ENCODE measurements at places on chromosomes 1 and 21.
A peak's percentile ranks its signal among the peaks of the same experiment; 100 is the strongest.

- DNase-seq, result no peak
Observed at GRCh38 chr1:172323686-172324085, 96.8 kb upstream of the C1orf105 start.

- DNase-seq, result no peak
Observed at GRCh38 chr1:170935231-170935630, at the start of gene MROH9. Gene MROH9 (plus strand): TSS chr1:170935534. CDS start chr1:170945557, 10,023 bp downstream.

GRCh38 chr1:24931468-24932231 is 1.6 kb upstream of the RUNX3 start:
- DNase-seq, result no peak

DNA sequence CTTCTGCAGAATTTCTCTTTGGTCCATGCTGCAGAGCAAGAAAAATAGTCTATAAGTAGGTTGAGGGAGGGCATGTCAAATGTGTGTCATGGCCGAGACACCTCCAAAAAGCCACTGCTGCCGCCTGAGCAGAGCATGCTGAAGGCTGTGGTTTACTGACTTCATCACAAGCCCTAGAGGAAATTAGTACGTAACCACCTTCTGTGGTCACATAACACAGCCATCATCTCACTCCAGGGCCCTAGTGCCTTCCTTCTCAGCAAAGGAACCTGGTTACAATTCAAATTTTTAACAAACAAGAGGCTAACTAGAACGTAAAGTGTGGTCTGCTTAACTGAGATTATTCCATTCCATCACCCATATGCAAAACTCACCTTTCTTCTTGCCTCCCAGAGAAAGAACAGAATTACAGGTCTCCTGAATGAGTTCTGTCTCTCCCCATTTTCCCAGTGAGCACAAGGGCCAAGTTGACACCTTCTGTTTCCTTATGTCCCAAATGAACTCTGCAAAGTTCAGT is at the start of gene PTPN22:
TSS of gene PTPN22 (minus strand) at position 116 of the 517 bp plus-strand sequence.
- peak; percentile 78 for DNase-seq

GRCh38 chr1:64537942-64538341 is 68.0 kb downstream of the CACHD1 start:
- DNase-seq, result no peak

DNA sequence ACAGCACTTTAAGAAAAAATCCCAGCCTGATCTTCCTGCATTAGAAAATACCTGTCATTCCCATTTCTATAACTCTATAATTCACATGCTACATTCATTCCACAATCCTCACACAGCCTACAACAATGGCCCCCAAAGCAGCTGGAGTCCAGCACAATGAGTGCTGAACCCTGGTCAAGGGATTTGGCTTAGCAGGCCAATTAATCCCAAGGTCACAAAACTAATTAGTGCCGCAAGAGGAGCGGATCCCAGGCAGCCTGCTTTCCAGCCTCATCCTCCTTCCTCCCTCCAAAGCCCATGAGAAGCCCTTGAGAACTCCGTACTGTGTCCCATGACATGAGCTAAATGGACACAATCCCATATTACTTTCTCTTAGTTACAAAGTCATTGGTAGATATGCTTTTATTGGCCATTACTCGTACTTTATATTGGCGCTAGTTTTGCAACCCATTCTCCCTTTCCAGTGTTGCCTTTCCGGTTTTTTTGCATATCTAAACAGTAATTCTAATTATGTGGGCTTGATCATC is 94.8 kb downstream of the DAB1 start:
- no peak for DNase-seq

DNA sequence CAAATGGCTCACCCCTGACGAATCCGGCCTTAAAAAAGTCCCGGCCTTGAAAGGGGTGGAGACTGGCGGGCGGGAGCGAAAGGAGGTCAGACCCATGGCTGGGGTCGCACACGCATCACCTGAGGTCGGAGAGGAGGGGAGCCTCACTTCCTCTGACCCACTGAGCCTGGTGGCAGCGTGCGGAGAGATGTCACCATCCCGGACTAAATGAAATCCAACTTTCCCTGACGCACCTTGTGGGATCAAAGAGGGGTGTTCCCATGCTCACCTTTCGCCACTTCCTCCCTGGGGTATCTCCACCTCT is 709 bp upstream of the SLC41A1 start:
- peak; percentile 72 for DNase-seq

DNA sequence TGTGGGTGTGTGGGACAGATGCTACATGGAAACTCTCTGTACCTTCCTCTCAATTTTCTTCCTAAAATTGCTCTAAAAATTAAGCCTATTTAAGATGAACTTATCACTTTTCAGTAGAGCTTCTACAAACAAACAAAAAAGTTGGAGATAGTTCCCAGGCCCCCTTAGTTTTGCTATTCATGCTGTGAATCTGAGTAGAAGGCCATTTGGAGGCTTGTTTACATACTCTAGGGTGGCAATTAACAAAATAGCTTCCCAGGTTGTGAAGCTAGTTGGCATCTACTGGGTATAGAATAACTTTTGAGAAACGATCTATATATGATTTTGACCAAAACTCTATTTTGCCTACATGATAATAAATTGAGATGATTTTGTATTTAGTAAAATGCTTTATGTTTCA is 541.4 kb upstream of the B3GALT2 start:
- DNase-seq, result no peak

DNA sequence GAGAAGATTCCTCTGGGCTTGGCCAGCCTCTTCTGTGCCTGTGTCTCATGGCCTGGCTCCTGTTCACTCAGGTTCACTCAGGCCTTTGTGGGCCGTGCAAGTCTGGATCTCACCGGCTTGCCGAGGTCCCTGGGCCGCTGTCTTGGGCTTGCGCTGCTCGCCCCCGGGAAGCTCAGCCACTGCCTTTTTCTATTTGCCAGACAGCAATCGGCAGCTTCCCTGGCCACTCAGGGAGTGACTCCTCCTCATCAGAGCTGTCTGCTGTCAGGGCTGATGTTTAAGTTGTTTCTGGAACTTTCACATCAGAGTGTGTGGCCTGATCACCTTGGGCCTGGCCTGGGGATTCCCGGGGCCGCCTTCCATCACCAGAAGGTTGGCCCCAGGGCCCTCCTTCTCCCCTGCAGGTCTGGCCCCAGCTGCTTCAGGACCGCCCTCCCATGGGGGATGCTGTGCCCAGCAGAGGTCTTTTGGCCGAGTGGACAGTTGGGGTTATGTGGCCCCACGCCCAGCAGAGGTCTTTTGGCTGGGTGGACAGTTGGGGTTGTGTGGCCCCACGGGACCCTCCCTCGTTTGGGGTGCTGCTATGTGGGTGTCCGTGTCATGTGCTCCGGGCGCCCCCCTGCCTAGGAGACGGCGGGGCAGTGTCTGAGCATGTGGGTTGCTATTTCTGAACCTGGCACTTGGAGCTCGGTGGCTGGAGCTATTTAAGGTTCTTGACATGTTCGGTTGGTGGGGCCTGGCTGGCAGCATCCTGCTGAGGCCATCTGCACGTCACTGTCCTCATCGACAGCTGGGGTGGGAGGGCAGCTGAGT is 12.5 kb downstream of the SLX9 start:
- DNase-seq, result no peak

GRCh38 chr1:156746728-156747631 is 4.5 kb downstream of the HDGF start:
- DNase-seq, result peak; percentile 71

- no peak for DNase-seq
Observed at GRCh38 chr1:234127026-234127671, 222.7 kb downstream of the SLC35F3 start.

DNA sequence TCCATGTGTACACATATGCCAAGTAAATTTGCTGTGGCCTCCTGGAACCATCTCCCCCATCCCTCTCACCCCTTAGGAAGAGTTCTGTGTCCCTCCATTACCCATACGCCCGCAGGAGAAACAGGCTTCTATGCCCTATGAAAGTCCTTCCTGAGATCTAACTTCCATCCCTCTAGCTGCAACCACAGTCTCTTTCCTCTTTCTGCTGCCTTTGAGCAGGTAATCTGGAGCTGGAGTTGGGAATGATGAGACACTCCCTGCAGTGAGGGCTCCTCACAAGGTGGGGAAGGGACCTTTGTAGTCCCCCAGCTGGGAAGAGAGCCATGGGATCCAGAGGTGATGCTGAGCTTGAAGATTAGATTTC is 2.0 kb upstream of the KCNQ4 start:
- DNase-seq, result no peak

- DNase-seq, result no peak
Observed at GRCh38 chr1:4971666-4972065, 317.3 kb downstream of the AJAP1 start.

GRCh38 chr1:232574077-232574476 is 55.9 kb downstream of the SIPA1L2 start:
- DNase-seq, result no peak

DNA sequence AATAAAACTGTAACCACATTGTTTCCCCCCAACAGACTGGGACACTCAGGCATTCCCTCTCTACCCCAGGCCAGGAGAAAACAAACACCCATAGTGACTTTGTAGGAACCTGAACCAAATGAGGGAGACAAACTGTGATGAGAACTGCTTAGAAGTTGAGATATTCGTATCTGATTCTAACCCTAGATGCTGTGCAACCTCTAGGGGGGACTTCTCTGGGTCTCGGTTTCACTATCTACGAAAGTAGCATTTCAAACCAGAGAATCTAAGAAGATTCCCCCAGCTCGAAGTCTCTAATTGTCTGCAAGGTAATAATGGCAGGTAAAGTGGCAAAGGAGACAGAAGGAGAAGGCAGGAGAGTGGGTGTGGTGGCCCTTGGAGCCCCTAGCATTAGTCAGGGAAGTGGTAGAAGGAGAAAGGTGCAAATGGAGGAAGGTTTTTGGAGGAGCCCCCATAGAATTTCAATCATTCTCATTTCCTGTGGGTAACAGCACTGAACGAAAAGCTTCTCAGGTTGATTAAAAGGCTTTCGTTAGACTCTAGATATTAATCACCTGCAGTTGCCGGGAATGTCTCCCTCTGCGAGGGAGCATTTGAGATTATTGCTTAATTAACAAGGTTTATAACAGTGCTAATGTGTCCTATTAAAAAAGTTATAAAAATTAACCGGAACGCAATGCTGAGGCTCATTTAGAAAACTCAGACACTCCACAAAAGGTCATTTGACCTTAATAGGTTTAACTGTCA is 46.4 kb downstream of the BEND5 start:
- no peak for DNase-seq

DNA sequence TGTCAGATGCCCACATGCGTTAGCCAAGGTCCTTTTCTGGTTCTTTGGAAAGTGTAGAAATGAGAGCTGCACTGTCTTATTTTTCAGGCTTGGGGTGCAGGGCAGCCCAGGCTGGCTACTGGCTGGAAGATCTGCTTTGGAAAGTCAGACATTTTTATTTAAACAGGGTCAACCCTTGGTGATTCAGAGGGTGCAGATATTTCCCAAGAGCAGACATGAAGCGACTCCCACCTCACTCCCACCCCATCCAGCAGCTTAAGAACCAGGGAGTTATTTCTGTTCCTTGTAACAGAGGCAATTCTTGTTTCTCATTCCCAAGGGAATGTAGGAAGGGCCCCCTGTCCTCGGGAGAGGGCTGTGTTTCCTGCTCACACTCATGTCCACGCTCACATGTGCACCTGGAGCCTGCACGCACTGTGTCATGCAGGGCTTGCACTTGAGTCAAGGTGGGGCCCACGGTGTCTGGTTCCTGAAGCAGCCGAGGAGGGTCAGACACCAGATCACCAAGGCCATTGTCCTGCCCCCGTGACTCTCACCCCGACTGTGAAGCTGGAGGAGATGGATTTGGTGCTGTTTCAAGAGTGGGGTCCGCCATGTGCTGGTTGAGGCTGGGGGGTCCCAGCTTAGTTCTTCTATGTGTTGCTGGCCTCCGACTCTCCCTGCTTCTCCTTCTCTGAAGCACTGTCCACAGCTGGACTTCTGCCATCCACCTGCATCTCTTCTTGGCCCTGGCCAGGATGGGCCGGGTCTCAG is 992 bp downstream of the S100A7A start:
- DNase-seq, result no peak

- no peak for DNase-seq
Observed at GRCh38 chr1:18351735-18352134, 129.0 kb upstream of the KLHDC7A start.

DNA sequence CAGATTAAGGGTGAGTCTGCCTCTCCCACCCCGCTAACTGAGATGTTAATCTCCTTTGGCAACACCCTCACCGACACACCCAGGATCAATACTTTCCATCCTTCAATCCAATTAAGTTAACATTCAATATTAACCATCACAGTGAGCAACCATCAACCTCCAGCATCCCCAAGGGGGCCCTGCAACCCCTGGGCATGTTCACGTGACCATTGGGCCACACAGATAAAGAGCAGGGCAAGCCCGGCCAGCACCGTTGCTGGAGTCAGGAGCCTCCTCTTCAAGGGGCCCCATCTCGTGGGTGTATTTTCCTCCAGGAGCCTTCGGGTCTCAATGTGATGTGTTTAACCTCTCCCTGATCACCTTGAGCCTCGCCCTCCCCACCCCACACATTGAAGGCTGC is 8.0 kb upstream of the GPR157 start:
- no peak for DNase-seq

DNA sequence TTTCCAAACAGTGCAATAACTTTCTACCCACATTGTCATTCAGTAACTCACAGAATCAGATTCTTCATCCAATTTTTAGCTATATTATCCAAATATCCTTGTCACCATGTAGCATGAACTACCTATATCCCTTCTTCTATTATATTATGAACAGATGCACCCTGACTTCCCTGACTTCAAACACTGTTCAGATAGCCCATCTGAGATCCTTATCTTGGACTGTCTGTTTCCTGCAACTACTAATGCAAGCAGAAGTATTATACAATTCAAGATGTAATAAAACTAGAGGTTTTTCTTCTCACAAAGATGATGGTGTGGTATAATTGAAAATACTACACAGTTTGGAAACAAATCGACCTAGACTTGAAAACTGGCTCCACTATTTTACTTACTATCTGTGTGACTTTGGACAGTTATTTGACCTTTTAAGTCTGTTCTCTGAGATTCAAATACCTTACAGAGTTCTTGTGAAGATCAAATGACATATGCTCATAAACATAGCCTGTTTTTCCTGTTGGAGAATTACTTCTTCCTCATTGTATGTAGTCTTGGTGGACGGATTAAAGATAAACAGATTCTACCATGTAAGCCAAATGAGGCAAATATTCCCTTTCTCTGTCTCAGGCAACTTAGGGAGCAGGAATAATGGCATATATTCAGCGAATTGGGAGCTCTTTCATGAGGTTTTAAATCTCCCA is 407.9 kb upstream of the ZRANB2 start:
- no peak for DNase-seq

DNA sequence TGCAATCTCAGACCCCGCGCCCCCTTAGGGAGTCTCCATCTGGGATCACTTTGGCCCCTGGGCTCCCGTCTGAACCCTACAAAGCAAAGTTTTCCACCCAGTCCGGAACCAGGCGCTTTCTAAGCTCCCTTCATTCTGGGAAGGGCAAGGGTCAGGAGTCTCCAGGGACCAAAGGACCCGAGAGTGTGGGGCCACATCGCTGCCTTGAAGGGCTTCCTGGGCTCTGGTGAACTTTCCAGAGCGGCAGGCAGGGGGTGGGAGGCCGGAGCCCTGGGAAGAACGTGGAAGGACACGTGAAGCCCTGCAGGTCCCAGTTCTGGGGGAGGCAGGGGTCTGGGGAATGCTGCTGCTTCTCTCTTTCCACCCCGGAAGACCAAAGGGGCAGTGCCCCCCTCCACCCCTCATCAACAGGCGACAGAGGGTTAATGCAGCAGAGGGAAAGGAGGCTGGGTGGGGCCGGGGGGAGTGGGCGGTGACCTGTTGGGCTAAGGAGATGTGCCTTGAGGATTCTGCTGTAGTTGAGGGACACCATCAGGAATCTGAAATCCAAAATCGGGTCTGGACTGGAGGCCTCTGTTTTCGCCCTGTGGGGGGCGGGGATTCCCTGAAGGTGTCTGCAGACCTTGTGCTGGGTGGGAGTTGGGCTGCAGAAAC is 734 bp downstream of the CDK18 start:
- peak; percentile 37 for DNase-seq

- DNase-seq, result peak; percentile 75
Observed at GRCh38 chr1:29711582-29712283, 475.4 kb downstream of the PTPRU start.

Measured in suppressor macrophage treated with lipopolysaccharide for 1 hour (primary cell).